ENCODE measurements at places on chromosomes 3 and 15.

GRCh38 chr3:135109681-135110080, 314.6 kb downstream of the EPHB1 start:
- no peak for DNase-seq

- no peak for DNase-seq
Measured at GRCh38 chr3:85255949-85256348, 297.2 kb downstream of the CADM2 start.

GRCh38 chr15:91704343-91704742, 149.2 kb upstream of the SLCO3A1 start:
- DNase-seq: no peak

DNA sequence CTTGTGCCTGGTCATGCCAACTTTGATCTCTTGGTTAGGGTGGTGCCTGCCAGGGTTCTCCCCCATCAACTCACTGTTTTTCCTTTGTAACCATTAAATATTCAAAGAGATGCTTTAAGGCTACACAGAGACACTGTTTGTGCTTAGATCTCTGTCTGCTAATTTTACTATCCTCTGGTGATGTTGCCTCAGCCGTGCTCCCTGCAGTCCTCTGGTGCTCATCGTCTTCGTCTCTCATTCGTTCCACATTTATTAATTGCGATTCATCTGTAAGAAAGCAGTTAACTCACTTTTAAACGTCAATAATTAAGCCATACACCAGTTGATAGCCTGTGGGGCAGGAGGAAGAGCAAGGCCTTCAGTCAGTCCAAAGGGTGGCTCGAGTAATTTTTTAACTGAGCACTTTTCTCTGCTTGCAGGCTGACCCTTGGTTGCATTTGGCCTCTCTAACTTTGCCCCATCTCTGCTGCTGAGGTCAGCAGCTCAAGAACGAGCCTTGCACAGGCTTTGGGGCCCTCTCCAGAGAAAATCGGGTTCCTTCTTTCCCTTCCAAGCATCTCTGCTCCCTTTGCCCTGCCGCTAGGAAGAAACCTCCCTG, 62.9 kb downstream of the KLF15 start:
- no peak for DNase-seq

DNA sequence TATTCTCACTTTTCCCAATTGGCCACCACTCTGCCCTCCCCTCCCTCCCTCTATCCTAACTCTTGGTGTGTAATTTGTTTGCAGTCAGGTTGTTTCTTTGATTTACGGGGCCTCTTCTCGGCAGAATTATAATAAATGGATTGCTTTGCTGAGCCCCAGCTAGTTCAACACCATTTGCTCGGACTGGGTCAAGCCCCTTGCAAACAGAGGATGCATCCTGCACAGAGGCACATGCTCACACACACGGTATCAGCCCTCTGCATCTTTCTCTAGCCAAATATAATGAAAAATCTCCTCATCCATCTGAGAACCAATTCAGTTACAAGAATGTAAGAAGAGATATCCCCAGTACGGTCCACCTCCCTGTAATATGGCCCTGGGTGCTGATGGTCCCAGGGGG, 97.7 kb downstream of the EPHB1 start:
- no peak for DNase-seq

- DNase-seq: no peak
Measured at GRCh38 chr15:20340331-20340811, 201.2 kb downstream of the GOLGA6L6 start.

DNA sequence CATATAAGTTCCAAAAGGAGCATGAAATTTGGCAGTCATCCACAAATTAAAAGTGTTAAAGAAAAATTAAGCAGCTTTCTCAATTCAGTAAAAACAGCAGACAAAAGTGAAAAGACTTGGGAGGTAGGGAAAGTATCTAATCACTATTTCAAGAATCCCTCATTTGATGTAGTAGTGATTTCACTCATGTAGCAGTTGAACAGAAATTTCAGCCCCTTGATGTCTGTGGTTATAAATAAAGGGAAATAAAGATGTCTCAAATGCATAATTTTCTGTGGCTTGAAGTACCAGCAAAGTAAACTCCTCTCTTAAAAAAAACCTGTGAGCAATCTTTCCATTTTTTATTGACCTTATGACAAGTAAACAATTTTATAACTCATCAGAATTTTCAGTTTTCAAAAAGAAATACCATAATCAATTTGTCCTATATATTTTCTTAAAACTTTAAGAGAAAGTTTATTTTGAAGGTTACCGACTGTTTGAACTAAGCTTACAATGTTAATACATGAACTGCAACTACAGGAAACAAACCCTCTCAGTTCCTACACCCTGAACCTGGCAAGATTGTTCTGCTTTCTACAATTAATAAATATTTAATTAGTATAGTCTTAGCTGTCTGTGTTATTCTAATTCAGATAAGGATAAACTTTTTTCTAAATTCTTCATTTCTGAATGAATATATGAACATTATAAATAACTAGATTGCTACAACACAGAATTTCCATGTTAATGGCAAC, 94.2 kb downstream of the CBLB start:
- no peak for DNase-seq

GRCh38 chr3:14481646-14482036, 58.5 kb downstream of the GRIP2 start:
- no peak for DNase-seq

DNA sequence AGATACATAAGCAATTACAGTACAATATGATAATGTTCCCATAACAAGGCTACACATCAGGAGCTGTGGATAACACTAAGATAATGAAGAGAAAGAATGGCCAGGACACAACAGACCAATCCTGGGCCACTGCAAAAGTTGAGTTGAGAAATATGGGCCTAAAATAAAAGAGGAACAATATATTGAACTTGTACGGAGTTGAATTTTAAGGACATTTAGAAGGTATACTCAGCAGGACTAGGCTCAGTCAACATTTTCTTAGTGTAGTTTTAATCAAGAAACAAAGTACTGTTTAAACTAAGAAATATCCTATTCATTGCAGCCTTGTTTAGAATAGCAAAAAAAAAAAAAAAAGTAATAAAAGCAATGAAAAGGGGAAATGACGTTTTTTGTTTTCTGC, 24.3 kb downstream of the HERC1 start:
- DNase-seq: no peak

Measured in stromal cell of bone marrow (primary cell).